ENCODE measurements at places on chromosomes 3 and 15. TPM values are rescaled to one million over a fixed set of nuclear protein-coding genes. Genes with fewer than 3 reads are reported as not detected.
A peak's percentile ranks its signal among the peaks of the same experiment; 100 is the strongest.

DNA sequence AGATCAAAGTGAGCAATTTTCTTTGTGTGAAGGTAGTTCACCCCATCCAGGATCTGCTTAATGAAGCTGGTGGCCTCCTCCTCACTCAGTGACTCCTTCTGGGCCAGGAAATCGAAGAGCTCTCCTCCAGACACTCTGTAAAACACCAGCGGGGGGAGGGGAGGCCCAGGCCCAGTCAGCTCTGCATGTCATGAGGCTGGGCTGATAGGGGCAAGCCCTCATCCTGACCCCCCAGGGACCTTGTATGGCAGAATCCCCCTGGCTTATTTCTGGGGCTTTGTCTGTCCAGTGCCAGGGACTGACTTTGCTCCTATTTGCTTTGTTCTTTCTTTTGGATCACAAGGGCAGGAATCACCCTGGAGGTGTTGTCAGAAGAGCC is 74.9 kb downstream of the DAPK2 start:
- peak overlapping the region; percentile 81 for H3K27ac ChIP-seq
- no peaks in the 10 kb centered on the region for H3K27me3 ChIP-seq
- DNase-seq = peak; percentile 50
- peaks cover 65% of the 10 kb centered on the region for H3K4me1 ChIP-seq

GRCh38 chr3:156473341-156473740 is 81.6 kb downstream of the SSR3 start:
- no peak for DNase-seq
- no peaks in the 10 kb centered on the region for H3K4me1 ChIP-seq
- H3K36me3 ChIP-seq = no peaks in the 10 kb centered on the region
- H3K27ac ChIP-seq = no peak overlapping the region
- no peak overlapping the region for H3K4me3 ChIP-seq

- H3K4me1 ChIP-seq = no peaks in the 10 kb centered on the region
- H3K36me3 ChIP-seq = no peaks in the 10 kb centered on the region
- no peak overlapping the region for H3K27ac ChIP-seq
- no peaks in the 10 kb centered on the region for H3K27me3 ChIP-seq
Measured at GRCh38 chr3:45106874-45107273, 39.3 kb downstream of the CDCP1 start.

DNA sequence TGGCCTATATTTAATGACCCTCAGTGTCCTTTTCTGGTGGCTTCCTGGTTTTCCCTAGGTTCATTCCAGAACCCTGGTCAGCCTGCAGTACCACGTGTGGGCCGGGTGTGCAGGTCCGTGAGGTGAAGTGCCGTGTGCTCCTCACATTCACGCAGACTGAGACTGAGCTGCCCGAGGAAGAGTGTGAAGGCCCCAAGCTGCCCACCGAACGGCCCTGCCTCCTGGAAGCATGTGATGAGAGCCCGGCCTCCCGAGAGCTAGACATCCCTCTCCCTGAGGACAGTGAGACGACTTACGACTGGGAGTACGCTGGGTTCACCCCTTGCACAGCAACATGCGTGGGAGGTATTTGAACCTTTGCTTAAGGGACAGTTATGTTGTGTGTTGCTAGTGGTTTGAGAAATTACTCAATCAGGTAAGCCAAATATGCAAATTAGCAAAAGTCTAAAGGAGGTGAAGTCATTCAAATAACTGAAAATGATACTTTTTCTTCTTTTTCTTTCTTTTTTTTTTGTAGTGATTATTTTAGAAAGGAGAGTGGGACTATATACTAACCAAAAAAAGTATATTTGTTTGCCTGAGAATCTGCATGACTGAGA is 259.2 kb downstream of the ADAMTSL3 start:
- no peak overlapping the region for H3K4me3 ChIP-seq
- H3K27me3 ChIP-seq = no peaks in the 10 kb centered on the region
- peaks cover 14% of the 10 kb centered on the region for H3K36me3 ChIP-seq

DNA sequence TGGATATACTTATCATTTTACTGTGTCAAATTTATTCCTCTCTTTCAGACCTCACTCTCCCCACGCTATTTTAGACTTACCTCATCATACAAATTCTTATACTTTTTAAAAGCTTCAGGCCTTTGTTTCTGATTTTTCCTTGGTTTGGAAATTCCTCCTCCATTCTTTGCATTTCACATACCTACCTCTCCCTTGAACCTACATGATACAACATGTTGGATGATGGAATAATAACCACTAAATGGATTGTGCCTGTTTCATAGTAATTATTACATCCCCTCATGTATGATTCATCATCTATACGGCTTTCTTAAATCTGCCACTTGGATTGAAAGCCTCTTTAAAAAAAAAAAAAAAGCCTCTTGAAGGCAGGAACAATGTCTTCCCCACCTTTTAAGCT is 24.6 kb downstream of the TRIP4 start:
- H3K4me3 ChIP-seq = no peak overlapping the region
- DNase-seq = no peak
- peaks cover 75% of the 10 kb centered on the region for H3K36me3 ChIP-seq
- H3K27ac ChIP-seq = no peak overlapping the region

The SLC9C1 gene
- 0.35 TPM for total RNA-seq

The TGM4 gene
- total RNA-seq = not detected

The LRTM1 gene
- total RNA-seq = not detected

GRCh38 chr15:62498278-62498677 is 333.2 kb upstream of the C2CD4B start:
- DNase-seq = no peak
- H3K27me3 ChIP-seq = no peaks in the 10 kb centered on the region
- no peaks in the 10 kb centered on the region for H3K36me3 ChIP-seq
- no peak overlapping the region for H3K4me3 ChIP-seq

GRCh38 chr15:31489281-31489680 is 162.6 kb downstream of the KLF13 start:
- H3K27me3 ChIP-seq = no peaks in the 10 kb centered on the region
- no peaks in the 10 kb centered on the region for H3K4me1 ChIP-seq
- H3K4me3 ChIP-seq = no peak overlapping the region
- DNase-seq = peak; percentile 58

GRCh38 chr3:29514912-29515311 is 234.0 kb downstream of the RBMS3 start:
- no peaks in the 10 kb centered on the region for H3K27me3 ChIP-seq
- H3K36me3 ChIP-seq = no peaks in the 10 kb centered on the region
- no peak overlapping the region for H3K27ac ChIP-seq
- DNase-seq = no peak

- H3K27ac ChIP-seq = no peak overlapping the region
- no peak overlapping the region for H3K4me3 ChIP-seq
- no peaks in the 10 kb centered on the region for H3K4me1 ChIP-seq
- no peaks in the 10 kb centered on the region for H3K27me3 ChIP-seq
Measured at GRCh38 chr3:50057756-50058155, 31.0 kb upstream of the RBM5 start.

GRCh38 chr3:15476378-15476777 is 45.1 kb downstream of the COLQ start:
- H3K27me3 ChIP-seq = no peaks in the 10 kb centered on the region
- H3K4me3 ChIP-seq = no peak overlapping the region
- H3K36me3 ChIP-seq = no peaks in the 10 kb centered on the region
- no peak for DNase-seq
- H3K27ac ChIP-seq = no peak overlapping the region

GRCh38 chr3:60716573-60716972 is 534.7 kb downstream of the FHIT start:
- H3K36me3 ChIP-seq = no peaks in the 10 kb centered on the region
- no peaks in the 10 kb centered on the region for H3K4me1 ChIP-seq
- no peak for DNase-seq
- no peak overlapping the region for H3K27ac ChIP-seq
- no peak overlapping the region for H3K4me3 ChIP-seq

The PLA1A gene
- 6.7 TPM for total RNA-seq

- peak overlapping the region; percentile 80 for H3K4me3 ChIP-seq
- H3K4me1 ChIP-seq = no peaks in the 10 kb centered on the region
- peak overlapping the region; percentile 97 for H3K27ac ChIP-seq
- no peaks in the 10 kb centered on the region for H3K36me3 ChIP-seq
- DNase-seq = peak; percentile 93
- no peaks in the 10 kb centered on the region for H3K27me3 ChIP-seq
Measured at GRCh38 chr3:159765030-159765859, 223.4 kb upstream of the IL12A start.

GRCh38 chr3:150743508-150743907 is 19.5 kb downstream of the SIAH2 start:
- no peak overlapping the region for H3K4me3 ChIP-seq
- no peak for DNase-seq
- peaks cover 9% of the 10 kb centered on the region for H3K36me3 ChIP-seq

GRCh38 chr3:5023777-5024346 is 44.6 kb downstream of the BHLHE40 start:
- no peaks in the 10 kb centered on the region for H3K36me3 ChIP-seq
- peak overlapping the region; percentile 53 for H3K27ac ChIP-seq
- no peak for DNase-seq
- H3K4me3 ChIP-seq = no peak overlapping the region
- no peaks in the 10 kb centered on the region for H3K4me1 ChIP-seq
- no peaks in the 10 kb centered on the region for H3K27me3 ChIP-seq

DNA sequence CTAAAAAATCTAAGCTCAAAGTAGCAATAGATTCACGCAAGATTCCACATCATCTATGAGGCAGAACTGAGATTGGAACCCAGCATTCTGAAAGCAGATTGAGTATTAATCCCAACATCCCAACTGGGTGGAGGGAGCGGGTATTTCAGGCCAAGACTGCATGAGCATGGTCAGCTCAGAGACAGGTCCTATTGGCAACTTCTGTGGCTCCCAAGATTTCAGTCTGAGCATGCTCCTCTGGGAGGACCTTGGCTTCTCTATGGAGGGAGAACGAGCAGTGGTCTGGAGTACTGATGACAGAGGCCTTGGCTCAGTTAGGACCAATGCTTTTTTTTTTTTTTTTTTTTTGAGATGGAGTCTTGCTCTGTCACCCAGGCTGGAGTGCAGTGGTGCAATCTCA is 4.0 kb upstream of the ITGA11 start:
- peaks cover 18% of the 10 kb centered on the region for H3K4me1 ChIP-seq
- no peak overlapping the region for H3K27ac ChIP-seq
- H3K36me3 ChIP-seq = no peaks in the 10 kb centered on the region
- no peaks in the 10 kb centered on the region for H3K27me3 ChIP-seq

DNA sequence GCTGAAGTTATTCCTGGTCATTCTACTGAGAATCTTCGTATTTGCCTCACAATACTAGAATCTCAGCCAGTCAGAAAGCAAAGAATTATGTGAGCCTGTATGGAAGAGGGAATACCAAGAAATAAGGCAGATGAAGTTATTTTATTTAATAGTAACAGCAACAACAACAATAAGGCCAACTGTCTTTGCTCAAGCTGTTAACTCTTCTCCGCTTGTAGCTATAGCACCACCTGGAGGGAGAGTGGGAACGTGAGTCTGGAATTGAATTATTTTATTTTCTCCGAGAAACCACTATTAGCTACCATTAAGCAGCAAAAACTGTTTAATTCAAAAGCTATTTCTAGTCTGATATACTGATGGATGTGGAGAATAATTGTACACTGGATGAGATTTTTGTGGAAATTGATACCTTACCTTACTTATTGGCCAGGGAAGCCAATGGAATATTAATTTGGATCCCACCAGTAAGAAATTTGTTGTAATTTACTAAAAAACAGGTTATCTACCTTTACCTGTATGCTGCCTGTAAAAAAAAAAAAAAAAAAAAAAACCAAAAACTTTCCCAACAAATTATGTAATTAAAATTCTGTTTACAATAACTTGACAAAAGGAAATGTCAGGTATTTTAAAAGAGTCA is 50.1 kb downstream of the CALML4 start:
- no peak overlapping the region for H3K4me3 ChIP-seq
- H3K27me3 ChIP-seq = no peaks in the 10 kb centered on the region
- H3K36me3 ChIP-seq = peaks cover 10% of the 10 kb centered on the region
- H3K27ac ChIP-seq = no peak overlapping the region

- no peak overlapping the region for H3K27ac ChIP-seq
- no peaks in the 10 kb centered on the region for H3K36me3 ChIP-seq
- H3K4me1 ChIP-seq = no peaks in the 10 kb centered on the region
- no peak overlapping the region for H3K4me3 ChIP-seq
- H3K27me3 ChIP-seq = no peaks in the 10 kb centered on the region
- no peak for DNase-seq
Measured at GRCh38 chr3:126714921-126715320, 10.9 kb downstream of the CHCHD6 start.

DNA sequence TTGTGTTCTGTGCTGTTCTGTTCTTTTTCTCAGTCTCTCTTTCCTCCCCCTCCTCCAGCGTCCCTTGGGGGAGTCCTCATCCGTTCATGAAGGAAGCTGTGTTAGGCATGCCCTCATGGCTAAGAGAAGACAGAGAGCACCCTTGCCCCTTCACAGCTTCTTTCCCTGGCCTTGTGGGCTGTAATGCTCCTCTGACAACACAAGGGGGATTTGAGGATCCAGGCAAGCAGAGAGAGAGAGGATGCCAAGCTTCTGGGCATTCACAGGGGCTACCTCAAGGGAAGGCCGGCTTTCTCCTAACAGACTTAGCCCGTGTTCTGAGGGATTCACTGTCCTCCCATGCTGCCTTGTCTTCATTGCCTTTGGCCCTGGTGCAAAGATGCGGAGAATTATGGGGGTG is 389.5 kb downstream of the LRTM1 start:
- DNase-seq = no peak
- H3K27me3 ChIP-seq = no peaks in the 10 kb centered on the region
- no peaks in the 10 kb centered on the region for H3K4me1 ChIP-seq

- no peak for DNase-seq
- no peak overlapping the region for H3K4me3 ChIP-seq
- H3K27me3 ChIP-seq = no peaks in the 10 kb centered on the region
- H3K27ac ChIP-seq = no peak overlapping the region
Measured at GRCh38 chr3:100630664-100631063, 21.3 kb downstream of the ADGRG7 start.

- peak overlapping the region; percentile 96 for H3K4me3 ChIP-seq
- no peaks in the 10 kb centered on the region for H3K4me1 ChIP-seq
- DNase-seq = no peak
- no peaks in the 10 kb centered on the region for H3K36me3 ChIP-seq
- H3K27me3 ChIP-seq = no peaks in the 10 kb centered on the region
- H3K27ac ChIP-seq = peak overlapping the region; percentile 97
Measured at GRCh38 chr15:65611888-65612615, 1.1 kb upstream of the INTS14 start.

DNA sequence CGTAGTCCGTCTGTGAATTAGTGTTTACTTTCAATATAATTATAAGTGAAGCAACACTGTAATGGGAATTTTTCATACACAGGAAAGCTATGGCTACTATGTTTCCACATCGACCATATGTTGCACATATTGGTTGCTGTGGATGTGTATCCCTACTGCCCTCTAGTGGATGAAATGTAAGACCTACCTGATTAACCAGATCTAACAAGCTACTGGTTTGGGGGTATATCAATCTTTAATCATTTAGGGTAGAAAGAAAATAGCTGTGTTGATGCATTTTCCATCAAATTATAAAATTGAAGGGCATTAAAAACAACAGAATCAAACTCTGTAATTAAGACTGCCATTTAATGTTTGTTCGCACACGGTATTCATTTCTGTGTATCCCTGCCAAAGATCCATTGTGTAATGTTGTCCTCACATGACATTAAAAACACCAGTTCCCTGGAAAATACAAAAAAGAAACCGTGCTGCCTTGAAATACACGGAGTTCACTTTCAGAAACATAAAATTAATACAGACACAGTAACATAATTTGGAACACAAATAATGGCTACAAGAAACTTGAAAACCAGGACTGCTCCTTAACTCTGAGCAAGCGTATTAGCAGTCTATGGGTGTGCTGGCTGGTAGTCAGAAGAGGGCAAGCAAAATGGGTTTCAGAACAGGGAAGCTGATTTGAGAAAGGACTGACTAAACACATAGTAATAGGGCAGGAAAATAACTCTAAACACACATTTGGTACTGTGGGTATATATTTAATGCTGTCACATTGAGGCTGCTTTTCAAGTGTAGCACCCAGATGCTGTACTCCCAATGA is 125.1 kb downstream of the TIGIT start:
- H3K4me1 ChIP-seq = no peaks in the 10 kb centered on the region
- H3K36me3 ChIP-seq = no peaks in the 10 kb centered on the region
- peak overlapping the region; percentile 43 for H3K27ac ChIP-seq

The CCR3 gene
- not detected for total RNA-seq
